ENCODE measurements at places on chromosomes 16 and 17.
A peak's percentile ranks its signal among the peaks of the same experiment; 100 is the strongest.

DNA sequence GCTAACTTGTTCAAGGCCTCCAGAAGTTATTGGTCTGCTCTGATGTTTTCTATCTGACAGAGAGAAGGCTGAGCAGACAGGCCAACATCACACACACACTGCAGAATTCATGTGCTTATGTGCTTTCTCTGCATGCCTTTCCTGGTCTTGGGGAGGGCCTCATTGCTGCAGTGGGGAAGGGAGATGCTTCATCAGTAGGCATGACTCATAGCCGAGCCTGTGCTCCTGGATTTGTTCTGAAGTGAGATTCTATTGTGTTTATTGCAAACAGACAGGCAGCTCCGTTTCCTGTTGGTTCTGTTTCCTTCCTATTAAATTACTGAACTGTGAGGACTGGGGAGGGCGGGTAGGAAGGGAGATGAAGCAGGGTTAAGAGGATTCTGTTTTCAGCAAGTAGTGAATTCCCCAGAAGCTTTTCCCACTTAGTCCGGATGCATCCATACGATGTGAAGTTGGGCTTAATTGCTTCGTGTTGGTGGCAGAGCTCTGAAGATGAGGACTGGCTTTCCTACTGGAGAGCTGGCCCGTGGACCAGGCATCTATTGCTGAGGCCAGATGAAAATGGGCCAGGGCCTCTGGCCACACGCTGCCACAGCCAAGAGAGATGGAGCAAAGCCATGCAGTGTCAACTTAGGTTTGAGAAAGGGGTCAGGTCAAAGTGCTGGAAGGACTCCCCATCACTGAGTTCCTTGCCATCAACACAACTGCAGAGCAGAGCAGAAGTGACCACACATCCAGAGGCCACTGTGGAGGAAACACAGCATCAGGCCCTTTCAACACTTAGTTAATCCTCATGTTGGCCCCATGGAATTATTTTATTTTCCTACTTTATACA lies 179.3 kb downstream of the UTP18 start:
- no peak for DNase-seq

DNA sequence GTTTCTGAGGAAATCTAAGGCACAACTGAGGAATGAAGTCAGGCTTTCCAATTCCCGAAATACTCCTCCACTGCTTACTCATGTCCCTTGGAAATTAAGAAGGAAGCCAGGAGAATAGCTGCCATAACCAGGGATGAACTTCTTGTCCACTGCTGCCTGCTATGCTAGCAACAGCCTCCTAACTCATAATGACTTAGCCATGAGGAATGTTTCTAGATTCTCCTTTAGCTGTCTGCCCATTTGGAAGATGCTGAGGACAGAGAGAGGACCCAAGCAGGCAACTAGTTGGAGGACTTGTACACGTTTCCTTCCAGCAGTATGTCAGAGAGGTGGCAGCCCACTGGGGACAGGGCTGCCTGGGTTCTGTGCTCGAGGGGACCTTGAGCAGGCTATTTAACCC lies 939 bp upstream of the CCL2 start:
- no peak for DNase-seq

- peak; percentile 66 for DNase-seq
Observed at GRCh38 chr17:40480501-40481003, 20.9 kb downstream of the TNS4 start.

DNA sequence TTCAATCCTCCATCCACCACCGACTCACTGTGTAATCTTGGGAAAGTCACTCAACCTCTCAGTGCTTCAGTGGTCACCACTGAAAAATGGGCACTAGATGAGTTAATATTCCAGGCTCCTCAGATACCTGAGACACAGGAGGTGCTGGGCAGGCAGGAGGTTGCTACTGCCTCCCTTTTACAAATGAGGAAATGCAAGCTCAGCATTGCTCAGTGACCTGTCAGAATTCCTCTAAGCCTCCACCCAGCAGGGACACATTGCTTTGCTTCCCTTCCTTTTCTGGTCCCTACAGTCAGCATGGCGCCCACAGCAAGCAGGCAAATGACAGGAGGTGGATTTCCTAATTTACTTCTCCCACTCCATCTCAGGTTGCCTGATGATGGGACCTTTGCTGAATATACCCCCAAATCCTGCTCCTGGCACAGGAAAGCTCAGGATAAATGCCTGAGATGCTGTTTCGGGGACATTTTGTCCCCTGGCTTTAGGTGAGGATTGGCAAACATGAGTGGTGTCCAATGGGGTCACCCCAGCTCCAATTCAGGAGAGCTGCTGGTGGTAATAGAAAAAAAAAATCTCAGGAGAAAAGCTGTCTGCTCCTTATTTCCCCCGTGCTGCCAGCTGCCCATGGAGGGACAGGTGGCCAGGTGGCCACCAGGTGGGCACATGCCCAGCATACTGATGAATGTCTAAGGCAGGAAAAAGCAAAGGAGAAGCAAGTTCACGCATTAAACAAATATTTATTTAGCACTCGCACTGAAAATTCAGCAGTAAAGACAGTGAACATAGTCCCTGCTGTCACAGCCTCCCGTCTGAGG lies 5.0 kb upstream of the KRT13 start:
- no peak for DNase-seq

- DNase-seq: no peak
Observed at GRCh38 chr17:35086931-35087573, 23.5 kb upstream of the RFFL start.

- no peak for DNase-seq
Observed at GRCh38 chr17:28055546-28056275, 13.2 kb downstream of the NLK start.

- no peak for DNase-seq
Observed at GRCh38 chr17:77534137-77534536, 393.4 kb downstream of the SEC14L1 start.

All from stimulated activated CD4-positive, alpha-beta T cell treated with anti-CD3 and anti-CD28 coated beads, Interleukin-15, amount 100 ng/mL, for 1 hour (primary cell).